ENCODE measurements at places on chromosomes 1 and 21. TPM values are rescaled to one million over a fixed set of nuclear protein-coding genes. Genes with fewer than 3 reads are reported as not detected.
A peak's percentile ranks its signal among the peaks of the same experiment; 100 is the strongest.

Gene HJV
- not detected for total RNA-seq

Gene CLEC20A
- total RNA-seq: not detected

Gene CD46
- 121 TPM for total RNA-seq

DNA sequence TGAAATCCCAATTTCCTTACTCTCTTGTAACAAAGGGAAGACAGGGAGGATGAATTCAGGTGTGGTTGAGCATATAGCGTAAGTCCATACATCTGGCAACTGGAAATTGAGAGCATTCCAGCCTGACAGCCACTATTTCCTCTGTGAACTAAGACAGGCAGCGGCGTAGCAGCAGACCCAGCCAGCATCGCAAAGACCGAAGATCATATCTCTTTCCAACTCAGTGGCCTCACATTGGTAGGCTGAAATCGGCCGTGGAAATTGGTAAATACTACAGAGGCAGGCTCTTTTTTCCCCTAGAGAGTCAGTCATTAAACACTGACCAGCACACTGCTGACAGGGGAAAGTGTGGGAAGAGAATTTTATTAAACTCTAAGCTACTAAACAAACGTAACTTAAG, 43.4 kb downstream of the TARBP1 start:
- no peak for DNase-seq

DNA sequence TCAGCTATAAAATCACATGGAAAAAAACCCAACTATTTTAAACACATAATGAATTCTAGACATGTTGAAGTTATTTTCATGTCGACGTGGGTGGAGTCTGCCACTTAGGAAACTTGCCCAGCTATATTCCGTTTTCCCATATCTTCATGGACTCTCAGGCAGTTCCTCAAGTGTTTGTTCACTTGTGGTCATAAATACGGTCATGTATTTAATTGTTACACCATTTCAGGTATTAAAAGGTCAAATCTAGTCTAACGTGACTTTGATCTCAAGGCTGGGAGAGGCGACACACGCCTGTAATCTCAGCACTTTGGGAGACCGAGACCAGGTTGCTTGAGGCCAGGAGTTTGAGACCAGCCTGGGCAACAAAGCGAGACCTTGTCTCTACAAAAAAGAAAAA, 346.9 kb downstream of the PBX1 start:
- DNase-seq: no peak

- DNase-seq: no peak
Observed at GRCh38 chr1:74395571-74395970, 116.8 kb downstream of the LRRC53 start.

Gene CYYR1
- 9.3 TPM for total RNA-seq

DNA sequence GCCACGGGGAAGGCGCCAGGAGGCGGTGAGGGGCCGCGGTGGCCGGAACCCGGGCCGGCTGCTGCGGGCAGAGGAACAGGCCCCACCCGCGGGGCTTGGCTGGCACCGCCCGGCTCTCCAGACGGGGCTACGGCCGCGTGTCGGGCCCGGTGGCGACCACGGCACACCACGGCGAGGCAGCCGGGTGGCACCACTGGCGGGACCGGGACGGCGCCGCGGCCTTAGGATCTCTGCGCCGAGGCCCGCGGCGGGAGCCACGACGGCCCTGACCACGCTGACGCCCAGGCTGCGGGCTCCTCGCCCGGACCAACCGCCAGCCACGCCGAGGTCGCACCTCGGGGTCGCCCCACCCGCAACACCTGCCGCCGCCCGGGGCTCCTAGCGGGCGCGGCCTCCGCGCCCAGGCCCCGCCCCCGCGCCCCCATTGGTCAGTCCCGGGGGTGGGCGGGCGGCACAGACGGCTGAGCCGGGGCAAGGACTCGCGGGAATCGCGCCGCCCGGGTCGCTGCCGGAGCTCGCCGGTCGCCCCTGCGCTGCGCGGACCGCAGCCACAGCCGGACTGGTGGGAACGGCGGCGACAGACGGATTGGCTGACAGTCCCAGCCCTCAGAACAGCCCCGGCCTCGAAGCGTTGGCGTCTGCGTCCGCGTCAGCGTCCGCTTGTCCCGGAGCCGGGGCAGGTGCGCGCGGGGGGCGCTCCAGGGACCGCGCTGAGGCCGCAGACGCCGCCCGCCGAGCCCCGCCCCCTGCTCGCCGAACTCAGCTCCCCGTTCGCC, at the start of gene BMP8A:
BMP8A (plus strand) TSS at position 491 of the 776 bp plus-strand sequence. CDS start 356 bp downstream, outside the sequence.
- no peak for DNase-seq

Gene CCDC185
- total RNA-seq: not detected

DNA sequence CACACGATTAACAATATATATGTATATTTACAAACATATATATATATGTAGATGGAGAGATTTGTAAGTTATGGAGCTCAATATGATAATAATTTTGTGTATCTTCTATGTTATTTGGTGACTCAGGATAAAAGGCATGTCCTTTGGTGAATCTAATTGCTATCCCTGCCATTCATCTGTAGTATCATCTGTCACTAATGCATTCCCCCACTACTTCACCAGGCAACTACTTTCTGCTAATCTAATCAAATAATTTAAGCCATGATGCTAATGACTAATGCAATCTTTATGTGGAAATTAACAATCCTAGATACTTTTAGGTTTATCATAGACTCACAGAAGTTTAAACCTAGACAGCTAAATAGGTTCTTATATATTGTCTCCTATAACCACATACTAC, 1074.5 kb downstream of the PLA2G4A start:
- DNase-seq: no peak

GRCh38 chr1:15210651-15211375, 36.2 kb upstream of the FHAD1 start:
- DNase-seq: no peak

- DNase-seq: no peak
Observed at GRCh38 chr1:155184351-155184811, 10.7 kb downstream of the TRIM46 start.

DNA sequence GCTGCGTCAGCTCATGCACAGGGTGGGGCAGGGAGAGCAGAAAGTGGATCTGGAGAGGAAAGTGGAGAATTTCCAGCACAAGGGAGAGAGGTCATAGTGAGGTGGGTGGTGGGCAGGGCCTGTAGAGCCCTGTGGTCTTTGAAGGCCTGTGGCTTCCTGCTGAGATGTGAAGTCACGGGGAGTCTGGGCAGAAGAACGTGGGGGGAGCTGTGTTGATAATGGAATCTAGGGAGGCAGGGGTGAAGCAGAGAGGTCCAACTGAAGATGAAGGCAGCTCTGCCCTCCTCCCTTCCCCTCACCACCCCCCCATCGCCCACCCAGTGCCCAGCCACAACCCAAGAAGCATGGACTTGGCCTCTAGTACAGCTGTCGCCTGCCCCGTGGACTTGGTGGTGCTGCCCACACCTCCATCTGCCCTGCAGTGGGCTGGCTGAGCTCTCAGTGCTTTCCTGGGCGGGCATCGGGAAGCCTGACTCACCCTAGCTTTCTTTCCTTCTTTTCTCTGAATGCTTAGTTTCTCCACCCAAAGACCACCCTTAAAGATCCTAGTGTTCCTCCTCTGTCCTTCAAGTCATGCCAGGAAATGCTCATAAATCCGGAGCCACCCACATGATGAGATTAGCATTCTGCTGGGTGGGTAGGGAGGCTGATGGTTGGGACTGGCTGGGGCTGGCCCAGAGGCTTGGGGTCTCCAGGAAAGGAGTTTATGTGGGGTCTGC, 186.1 kb downstream of the TRABD2B start:
- no peak for DNase-seq

DNA sequence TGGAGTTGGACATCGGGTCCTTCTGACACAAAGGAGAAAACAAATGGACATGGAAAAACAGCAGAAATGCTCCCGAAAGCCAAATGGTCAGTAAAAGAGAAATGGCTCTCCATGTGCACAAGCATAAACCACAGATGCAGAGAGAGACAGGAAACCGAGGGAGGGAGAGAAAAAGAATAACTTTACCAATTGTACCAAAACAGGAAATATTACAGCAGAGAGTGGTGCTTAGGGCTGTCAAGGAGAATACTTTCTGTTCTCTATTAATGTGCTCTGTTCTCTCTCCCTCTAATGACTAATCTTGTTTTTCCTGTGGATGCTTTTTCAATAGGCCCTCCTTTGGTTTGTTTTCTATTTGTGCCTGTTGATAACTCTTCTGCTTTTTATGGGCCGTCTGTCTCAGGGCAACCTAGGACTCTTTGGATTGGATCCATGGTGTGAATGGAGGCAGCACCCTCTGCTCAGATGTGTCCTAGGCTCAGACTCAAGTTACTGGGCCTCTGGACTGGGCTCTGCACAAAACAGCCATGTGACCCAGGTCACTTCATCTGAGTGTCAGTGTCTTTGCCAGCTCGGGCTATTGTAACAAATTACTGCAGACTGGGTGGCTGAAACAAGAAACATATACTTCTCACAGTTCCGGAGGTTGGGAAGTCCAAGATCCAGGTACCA, 663.0 kb downstream of the NPHP4 start:
- DNase-seq: no peak

DNA sequence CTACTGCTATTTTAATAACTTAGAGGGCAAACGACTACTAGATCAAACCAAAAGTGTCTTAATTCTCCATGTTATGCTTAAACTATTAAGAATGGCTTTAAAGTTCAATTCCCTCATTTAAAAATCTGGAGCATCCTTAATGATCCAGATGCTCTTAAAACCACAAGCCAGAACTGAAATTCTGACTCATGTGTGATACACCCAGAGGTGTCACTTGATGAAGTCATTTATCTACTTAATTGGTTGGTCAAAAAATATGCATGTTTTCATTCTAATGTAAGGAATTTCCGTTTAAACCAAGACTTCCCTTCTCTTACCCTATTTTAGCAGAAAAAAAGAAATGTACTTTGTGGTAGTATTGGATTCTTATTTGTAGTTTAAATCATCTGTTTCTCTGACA, 1261.2 kb upstream of the B3GALT2 start:
- no peak for DNase-seq

DNA sequence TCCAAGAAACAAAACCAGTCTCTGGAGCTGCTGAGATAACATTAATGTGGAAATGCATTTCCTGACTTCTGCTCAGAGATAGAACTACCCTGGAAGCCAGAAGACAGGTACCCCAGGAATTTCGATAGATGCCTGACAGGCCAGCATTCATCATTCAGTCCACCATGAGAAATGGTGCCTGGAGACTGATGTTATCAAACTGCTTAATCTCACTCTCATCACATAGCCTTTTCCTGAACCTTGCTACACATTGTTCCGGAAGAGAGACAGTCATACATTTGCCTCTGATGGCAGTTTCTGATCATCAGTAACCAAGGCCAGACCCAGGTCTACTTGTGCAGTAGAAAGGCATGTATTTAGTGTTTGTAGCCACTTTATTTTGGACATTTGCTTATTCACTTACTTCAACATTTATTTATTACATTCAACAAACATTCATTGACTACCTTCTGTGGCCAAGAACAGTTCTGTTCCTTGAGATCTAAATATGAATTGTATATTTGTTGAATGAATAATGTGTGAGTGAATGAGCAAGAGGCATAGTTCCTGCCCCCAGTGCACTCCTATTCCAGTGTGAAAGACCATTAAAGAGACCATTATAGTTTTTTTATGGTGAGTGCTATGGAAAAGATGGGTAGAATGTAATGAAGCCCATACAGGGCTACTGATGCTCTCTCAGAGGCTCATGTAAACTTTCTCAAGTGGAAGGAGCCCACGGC, 485.7 kb downstream of the NUF2 start:
- DNase-seq: no peak

DNA sequence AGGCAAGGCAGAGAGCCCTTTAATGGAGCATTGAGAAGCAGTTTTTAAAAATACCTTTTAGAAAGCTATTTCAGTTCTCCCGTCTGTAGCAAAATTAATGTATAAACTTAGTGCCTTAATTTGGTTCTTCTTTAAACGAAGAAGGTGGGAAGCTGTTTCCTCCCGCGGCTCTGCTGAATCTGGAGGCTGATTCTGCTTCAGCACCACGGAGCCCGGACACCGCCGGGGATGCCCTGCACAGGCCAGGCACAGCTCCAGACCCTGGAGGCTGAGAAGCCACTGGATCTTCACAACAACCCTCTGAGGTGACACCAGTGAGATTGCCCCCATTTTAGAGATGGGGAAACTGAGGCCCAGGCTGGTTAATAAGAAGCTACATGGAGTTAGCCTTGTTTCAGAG, 175.8 kb upstream of the VAMP3 start:
- DNase-seq: peak; percentile 63

DNA sequence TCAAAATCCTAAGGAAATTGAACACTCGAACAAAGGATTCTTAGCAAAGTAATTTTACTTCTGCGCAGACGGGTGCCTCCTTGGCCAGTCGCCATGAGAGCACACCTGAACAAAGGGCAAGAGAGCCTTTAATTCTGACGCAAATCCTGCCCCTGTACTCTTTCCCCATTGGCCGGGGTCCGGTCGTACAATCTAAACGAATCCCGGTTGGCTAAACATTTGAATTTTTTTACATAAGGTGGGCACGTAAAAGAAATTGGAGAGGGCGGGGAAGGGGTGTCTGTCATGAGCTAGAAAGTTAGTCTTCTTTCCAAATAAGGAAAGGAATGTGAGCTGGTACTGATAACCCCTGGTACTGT, 8.2 kb upstream of the IL22RA1 start:
- DNase-seq: peak; percentile 21
